ENCODE measurements at places on chromosomes 16 and 17.

DNA sequence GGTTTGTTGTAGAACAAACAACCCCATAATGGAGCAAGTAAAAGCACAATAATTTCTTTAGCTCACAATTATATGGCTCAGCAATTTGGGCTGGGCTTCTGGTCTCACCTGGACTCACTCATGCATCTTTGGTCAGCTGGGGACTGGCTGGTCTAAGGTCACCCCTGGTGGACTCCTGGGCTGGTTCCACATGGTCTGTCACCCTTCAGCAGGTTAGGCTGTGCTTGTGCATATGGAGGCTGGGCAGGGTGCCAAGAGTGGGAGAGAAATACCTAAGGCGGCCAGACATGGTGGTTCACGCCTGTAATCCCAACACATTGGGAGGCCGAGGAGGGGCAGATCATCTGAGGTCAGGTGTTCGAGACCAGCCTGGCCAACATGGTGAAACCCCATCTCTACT, 27.0 kb upstream of the SMURF2 start:
- no peak for DNase-seq

DNA sequence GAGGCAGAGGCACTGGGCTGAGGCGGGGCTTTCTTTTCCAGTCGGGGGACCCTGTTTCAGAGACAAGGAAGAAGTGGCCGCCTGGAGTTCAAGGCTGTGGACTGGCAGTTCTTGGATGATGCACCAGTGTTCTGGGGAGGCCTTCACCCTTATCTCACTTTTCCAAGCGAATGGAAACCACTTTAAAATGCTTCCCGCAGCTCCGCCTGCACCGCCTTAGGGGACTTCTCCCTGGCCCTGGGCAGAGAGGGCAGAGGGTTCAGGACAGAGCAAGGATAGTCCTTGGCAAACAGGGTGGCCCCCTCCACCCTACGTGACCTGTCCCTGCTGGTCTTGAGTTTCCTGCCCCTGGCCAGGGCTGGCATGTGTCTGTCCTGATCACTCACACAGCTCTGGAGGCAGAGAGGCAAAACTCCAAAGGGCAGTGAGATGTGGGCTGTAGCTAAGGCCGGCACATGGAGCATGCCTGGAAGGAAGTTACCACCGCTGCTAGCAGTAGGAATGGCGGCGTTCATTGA, 20.6 kb downstream of the RTN4RL1 start:
- DNase-seq: no peak

DNA sequence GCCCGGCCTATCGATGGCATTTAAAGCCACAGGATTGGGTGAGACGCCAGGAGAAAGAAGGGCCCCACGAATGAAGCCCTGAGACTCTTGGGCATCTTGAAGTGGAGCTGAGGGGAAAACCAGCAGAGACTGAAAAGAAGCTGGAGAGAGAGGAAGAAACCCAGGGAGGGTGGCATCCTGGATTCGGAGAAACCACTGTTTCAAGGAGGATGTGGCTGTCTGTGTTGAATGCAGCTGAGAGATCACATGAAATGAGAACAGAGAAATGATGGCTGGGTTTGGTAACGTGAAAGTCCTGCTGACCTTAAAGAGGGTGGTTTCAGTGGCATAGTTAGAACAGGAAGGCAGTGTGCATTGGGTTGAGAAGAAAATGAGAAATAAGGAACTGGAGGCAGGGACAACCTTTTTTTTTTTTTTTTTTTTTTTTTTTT, 3.8 kb downstream of the TNFSF12 start:
- DNase-seq: no peak

- DNase-seq: no peak
These were observed 789 bp upstream of the CCDC57 start for GRCh38 chr17:82213251-82214011.

DNA sequence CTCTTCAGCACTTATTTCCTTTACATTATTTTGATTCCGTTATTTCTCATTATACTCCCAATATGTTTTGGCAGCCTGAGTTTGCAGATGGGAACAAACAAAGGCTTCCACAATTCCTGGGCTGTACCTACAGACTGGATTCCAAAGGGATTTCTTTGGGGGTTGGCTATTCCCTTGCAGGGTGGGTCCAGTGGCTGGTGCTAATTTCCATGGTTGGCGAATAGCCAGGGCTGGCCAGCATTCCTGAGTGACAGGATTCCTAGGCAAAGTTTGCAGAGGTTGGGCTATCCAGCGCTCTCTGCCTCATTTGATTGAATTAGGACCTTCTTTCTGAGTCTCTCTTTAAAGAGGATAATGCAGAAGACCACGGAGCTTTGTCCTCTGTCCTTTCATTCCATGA, 207.4 kb downstream of the MAF start:
- no peak for DNase-seq

GRCh38 chr17:44352828-44353671, 7.9 kb downstream of the GRN start:
- no peak for DNase-seq

- DNase-seq: no peak
These were observed 31.2 kb upstream of the PIK3R6 start for GRCh38 chr17:8898636-8899035.

DNA sequence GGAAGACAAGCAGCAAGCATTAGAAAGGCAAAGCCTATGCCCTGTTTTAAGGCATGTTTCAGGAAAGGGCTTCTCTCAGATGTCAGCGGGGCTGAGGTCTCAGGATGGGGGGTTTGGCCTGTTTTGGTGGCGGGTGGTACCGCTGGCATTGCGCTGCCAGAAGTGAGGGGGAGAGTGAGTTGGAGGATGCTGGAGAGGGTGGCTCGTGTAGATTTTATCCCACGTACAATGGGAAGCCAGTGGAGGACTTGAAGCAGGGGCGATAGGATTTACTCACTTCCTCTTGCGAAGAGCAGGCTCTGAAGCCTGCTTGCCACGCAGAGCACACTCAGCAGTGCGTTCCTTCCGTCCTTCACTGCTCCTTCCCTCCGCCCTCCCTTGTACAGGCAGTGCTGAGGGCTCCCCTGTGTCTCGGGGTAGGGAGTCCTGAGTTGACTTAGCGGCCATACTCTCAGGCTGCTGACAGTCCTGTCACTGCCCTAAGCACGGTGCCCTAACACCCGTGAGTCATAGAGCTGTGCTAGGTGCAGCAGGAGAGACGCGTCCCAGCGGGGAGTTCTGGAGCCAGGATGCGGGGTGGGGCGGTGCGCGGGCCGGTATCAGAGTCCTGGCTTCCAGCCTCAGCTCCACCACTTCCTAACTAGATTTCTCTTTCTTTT, 113.1 kb downstream of the SNX29 start:
- DNase-seq: peak; percentile 15

GRCh38 chr17:71461498-71462169, 659.2 kb upstream of the SOX9 start:
- DNase-seq: no peak

- no peak for DNase-seq
These were observed 29.3 kb downstream of the UNC13D start for GRCh38 chr17:75814900-75815373.

- DNase-seq: no peak
These were observed 16.9 kb downstream of the RPH3AL start for GRCh38 chr17:335691-336090.

DNA sequence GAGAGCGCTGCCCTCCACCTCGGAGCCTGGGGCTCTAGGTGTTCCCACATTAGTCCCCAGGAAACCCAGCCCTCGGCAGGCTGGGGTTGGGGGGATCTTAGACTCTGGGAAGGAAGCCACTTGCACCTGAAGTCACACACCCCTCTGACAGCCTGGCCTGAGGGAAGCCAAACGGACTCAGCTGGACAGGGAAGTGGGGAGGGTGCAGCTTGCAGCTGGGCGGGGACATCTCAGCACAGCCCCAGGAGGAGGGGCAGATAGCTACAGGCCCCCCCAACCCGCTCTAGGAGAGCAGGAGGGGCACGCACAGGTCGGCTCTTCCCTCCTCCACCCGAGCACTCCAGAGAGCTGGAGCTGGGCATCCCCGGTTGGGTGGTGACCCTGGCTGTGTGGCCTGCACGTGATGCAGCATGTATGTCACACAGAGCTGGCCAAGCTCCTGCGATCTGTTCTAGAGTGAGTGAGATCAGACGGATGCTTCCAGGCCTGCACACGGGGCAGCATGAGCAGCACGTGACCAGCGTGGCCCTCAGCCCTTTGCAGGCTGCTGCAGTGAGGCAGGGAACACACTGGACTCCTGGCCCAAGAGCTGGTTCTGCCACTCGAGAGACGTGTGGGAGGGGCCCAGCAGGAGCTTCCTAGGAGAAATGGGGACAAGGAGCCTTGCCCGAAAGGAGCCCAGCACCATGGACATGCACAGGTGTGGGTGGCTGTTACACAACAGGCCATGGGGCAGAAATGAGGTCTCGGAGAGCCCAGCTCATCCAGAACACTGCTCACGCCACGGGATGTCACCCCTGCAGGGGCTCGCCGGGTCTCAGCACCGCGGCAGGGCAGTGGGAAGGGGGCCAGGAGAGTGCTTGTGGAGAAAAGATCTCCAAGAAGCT, 15.4 kb downstream of the KIFC3 start:
- DNase-seq: no peak

DNA sequence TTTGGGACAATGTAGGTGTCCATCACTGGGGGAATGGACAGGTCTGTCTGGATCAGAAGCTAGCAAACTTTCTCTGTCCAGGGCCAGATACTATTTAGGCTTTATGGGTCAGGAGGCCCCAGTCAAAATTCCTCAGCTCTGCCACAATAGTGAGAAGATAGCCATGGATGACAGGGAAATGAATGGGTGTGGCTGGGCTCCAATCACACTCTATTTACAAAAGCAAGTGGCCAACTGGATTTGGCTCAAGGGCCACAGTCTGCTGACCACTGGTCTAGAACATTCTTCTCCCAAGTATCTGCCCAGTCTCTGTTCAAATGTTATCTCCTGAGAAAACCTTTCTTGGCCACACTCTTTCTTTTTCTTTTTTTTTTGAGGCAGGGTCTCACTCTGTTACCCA, 339.9 kb downstream of the SOX9 start:
- DNase-seq: no peak

- no peak for DNase-seq
These were observed 38.0 kb downstream of the TTC19 start for GRCh38 chr17:16037636-16038035.

DNA sequence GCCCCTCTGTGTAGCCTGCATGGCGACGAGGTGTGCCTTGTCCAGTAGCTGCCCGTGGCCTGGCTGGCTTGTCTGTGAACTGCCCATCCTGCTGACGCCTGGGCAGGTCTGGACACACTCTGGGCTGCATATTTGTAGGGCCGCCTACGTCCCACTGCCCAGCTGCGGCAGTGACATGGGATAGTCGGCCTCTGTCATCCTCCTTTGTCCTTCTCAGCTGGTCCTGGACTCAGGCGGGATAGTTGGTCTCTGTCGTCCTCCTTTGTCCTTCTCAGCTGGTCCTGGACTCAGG, 14.5 kb downstream of the CARD14 start:
- no peak for DNase-seq

GRCh38 chr16:68396481-68396880, 51.8 kb downstream of the SMPD3 start:
- DNase-seq: peak; percentile 26

DNA sequence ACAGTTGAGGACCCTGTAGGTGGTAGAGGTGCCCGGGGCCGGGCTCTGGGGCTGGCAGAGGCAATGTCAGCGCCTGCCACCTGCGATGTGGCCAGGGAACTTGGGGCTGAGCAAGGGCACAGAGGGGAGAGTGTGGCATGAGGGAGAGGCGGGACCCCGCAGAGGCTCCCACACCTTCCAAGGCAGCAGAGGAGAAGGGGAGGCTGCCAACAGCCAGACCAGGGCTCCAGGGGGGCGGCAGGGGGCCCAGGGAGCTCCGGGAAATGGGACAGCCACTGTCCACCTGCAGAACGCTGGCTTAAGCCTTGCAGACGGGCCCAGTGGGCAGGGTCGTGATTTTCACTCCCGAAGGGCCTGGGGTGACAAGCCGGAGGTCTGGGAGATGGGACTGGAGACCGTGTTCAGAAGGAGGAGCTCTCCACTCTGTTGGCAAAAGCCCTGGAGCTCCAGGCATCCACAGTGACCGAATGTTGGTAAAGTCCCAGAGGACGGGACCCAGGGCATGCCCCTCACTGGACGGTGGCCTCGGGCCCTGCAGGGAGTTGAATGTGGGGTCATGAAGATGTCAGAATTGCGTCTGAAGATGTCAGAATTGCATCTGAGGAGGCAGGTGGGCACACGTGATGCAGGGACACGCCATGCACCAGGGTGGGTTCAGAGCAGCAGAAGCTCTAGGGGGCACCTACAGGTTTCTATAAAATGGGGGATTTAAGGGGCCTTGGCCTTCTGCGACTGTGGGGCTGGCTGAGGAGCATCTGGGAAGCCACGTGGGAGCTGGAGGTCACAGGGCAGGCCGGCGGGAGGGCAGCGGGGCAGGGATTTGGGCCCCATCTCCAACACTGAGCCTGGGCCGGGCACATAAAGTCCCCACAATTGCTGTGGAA, 18.6 kb downstream of the CD7 start:
- DNase-seq: no peak

GRCh38 chr17:63774141-63774968, at the start of gene DDX42:
DDX42 (plus strand) TSS chr17:63774170; CDS start chr17:63787050, 12,880 bp downstream.
- DNase-seq: peak; percentile 84

DNA sequence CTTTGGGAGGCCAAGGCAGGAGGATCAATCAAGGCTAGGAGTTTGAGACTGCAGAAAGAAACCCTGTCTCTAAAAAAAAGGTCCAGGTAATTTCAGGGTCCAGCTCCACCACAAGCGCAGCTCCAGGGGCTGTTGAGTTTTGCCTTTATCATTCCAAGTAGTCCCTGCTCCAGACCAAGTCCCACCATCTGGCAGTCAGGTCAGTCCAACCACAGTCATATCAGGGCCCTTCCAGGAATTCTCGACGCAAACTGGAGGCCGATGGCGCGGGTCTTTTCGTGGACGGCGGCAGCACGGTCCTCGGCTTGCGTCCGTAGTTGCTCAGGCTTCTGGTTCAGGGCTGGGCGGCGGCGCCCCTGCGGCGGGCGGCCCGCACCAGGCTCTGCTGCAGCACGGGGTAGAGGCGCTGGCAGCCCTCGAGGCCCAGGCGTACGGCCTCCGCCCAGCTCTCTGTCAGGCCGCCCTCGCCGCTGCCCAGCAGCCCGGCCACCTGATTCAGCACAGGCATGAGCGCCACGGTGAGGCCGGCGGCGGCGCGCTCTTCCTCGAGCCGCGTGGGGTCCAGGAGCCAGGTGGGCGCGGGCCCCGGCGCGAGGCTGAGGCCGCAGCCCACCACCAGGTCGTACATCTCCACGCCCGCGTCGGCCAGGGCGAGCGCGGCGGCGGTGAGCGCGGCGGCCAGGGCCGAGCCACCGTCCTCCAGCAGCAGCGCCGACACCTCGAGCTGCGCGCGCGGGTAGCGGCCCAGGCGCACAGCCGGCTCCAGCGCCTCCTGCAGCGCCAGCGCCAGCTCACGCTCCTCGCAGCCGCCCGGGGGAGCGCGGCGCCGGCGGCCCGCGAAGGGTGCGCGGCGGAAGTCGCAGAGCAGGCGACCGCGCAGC, 752 bp downstream of the EXOSC6 start:
- peak; percentile 14 for DNase-seq

GRCh38 chr17:48912476-48912875, 4.3 kb downstream of the UBE2Z start:
- no peak for DNase-seq

DNA sequence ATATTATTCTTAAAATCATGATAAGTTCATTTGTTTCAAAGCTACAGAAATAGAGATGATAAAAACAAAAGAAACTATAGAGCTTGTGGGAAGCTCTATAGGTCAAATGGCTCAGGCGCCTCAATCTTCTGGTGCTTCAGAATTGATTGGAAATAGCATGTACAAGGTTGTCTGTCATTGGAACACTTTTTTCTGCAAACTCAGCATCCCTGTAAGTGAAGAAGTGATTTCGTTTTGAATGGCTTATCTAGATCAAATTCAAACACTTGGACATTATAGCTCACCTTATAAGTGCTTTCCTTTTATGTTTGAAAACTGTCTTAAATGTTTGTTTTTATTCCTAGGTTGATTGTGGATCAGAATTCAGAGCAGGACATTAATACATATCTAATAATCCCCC, 103.7 kb downstream of the SKAP1 start:
- DNase-seq: no peak

- no peak for DNase-seq
These were observed 2.7 kb downstream of the ESRP2 start for GRCh38 chr16:68233085-68233834.
